AG08396 (cell line): ENCODE measurements at places on chromosomes 12 and 14.
A peak's percentile ranks its signal among the peaks of the same experiment; 100 is the strongest.

DNA sequence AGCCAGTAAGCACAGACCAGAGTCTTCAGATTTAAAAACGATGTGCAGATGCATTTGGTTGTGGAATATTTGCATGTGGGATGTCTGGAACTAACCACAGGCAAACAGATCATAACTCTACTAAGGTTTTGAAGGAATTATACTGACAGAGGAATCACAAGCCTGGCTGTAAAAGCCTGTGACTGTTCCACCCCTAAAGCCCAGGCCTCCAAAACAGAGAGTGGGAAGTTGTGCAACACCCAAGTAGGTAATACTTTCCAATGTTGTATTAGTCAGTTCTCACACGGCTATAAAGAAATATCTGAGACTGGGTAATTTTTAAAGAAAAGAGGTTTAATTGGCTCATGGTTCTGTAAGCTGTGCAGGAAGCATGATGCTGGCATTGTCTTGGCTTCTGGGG lies 68.1 kb upstream of the DCD start:
- DNase-seq, result no peak

GRCh38 chr12:128755566-128755965 lies 68.2 kb downstream of the SLC15A4 start:
- DNase-seq, result no peak

GRCh38 chr12:84689638-84690037 lies 223.0 kb downstream of the SLC6A15 start:
- DNase-seq, result no peak

DNA sequence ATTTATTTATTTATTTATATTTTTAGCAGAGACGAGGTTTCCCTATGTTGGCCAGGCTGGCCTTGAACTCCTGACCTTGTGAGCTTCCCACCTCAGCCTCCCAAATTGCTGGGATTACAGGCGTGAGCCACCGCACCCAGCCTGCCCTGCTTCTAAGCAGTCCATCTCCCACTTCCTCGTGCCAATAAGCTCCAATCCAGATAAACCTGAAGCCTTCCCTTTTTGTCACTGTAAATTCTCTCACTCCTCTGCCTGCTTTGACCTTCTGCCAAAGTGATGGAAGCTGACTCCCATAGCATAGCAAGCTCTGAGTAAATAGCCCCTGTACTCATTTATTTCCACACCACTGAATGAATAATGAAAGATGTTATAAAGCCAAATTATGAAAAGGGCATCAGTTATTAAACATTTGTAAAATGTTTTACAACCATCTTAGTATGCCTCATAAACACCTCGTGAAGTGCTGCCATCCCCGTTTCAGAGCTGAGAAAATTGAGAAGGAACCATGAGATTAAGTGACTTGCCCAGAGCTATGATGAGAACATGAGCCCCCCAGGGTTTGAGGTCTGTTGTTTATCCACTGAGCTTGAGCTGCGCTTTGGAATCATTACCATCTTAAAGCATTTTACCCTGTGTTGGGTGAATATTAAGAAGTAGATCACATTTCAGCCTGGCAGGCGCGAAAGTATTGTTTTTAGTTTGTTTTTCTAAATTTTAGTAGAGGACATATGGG lies 30.4 kb downstream of the MANSC1 start:
- DNase-seq, result no peak

DNA sequence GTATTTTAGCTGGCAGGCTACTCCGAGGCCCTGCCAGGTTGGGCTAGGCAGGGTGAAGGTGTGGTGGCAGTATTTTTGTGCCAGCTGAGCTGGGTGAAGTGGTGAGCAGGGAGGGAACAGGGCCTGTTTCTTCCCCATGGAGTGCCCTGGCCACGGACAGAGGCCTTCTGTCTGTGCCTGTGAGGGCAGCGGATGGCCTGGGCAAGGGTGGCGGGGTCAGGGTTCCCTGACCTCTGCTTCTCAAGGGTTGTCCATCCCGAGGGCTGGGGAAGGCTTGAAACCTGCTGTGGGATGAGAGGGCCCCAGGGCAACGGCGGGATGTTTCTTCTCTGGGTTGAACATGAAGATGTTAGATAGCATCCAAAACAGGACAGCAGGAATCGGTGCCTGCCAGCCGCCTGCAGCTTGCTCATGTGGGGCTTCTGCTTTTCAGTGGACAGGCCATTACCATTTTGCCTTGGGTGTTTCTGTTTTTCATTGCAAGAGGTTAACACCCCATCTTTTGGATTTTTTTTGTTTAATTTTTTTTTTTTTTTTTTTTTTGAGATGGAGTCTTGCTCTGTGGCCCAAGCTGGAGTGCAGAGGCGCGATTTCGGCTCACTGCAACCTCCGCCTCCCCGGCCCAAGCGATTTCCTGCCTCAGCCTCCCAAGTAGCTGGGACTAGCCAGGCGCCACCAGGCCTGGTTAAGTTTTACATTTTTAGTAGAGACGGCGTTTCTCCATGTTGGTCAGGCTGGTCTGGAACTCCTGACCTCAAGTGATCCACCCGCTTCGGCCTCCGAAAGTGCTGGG lies 3.3 kb downstream of the MTA1 start:
- DNase-seq, result no peak

GRCh38 chr14:67934087-67934486 lies 114.5 kb downstream of the RAD51B start:
- peak; percentile 65 for DNase-seq

DNA sequence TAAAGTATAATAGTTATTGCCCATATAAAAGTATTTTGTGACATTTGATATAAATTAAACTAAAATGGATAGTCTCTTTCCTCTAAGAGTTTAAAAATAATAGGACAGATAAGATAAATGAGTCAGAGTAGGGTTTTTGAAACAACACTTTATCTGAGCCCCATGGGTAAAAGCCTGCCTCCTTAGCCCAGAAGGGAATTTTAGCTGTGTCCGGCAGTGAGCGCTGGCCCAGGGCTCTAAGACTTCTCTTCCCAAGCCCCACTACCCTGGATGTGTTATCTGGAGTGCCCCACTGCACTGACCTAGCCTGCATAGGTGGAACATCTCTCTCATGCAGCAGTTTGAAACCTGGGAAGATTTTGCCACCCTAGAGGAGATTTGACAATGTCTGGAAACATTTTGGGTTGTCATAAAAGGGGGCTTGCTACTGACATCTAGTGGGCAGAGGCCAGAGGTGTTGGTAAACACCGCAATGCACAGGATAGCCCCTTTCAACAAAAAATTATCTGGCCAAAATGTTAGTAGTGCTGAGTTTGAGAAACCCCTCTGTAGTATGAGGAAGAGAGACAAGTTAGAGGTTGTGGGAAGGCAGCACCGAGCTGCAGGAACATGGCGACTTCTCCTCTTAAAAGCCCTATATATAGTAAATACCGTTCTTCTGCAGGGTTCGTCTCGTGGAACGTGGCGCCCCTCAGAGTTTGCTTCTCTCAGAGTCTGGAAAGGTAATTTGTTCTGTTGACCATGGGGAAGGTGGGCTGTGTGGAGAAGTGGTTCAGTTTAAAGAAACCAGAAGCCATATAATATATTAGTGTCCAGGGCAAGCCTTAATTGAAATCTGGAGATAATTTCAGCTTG lies 29.3 kb upstream of the ATF1 start:
- DNase-seq, result peak; percentile 17

DNA sequence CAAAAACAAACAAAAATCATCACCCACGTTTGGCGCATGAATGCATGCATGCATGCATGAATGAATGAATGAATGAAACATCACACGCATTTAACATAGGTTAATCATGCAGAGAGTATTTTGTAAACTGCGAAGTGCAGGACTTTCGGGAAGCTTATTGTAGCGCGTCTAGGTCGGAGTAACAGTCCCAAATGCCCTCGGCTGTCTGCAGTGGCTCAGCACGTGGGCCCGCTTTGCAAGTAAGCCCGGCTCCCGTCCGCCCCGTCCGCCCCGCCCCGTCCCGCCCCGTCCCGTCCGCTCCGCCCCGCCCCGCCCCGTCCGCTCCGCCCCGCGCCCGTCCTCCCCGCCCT lies 263 bp upstream of the IFT81 start:
- DNase-seq, result no peak

GRCh38 chr14:71591929-71592328 lies 340.3 kb upstream of the RGS6 start:
- DNase-seq, result peak; percentile 45

DNA sequence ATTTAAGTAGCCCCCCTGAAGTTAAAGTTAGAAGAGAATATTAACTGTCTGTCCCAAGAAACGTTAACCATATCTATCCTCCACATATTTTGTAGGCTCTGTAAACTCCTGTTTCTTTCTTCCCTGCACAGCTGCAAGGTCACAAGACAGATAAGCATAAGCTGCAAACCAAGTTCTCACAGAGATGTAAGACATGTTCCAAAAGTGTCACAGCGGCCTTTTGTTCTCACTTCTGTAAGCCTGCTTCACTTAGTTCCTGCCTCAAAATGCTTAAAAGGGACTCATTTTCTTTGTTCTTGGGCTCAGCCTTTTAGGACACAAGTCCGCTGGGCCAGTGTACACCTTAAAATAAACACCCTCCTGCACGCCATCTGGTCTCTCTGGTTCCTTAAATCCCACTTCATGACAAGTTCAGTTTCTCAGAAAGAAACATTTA lies 3.2 kb downstream of the RNASE1 start:
- DNase-seq, result no peak

DNA sequence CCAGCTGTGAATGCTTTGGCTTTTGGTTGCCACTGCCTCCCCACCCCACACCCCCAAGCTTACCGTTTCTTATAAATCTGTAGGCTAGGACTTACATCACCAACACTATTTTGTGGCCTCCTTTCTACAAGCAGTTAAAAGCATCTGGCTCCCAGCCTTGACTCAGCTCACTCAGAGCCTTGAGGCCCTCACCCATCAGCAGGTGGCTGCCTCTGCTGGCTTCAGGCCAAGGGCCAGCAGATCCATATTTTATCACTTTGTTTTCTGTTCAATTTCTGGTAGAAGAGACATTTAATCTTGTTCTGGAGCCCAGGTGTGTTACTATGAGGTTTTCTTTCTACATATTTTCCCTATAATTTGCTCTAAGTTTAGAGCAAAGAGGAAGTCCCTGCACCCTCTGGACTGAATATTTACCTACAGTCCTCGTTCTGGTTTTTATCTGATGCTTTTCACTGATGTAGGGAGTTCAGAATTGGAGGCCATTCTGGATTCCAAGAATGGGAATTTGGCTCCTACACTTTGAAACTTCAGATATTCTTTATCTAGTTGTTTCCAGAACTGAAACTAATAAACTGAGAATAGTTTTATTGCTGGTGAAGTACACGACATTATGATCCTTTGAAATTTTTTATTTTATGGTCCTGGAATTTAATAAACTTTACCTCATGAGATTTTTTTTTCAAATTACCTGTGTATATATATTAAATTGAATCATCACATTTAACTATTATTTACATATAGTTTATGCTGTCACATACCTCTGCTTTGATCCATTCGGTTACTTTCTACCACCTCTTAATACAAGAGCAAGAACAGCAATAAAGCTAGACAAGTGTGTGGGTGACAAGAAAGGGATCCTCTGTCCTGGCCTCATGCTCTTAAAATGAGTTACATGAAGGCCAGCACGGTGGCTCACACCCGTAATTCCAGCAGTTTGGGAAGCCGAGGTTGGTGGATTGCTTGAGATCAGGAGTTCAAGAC lies 22.2 kb downstream of the PLBD1 start:
- no peak for DNase-seq

DNA sequence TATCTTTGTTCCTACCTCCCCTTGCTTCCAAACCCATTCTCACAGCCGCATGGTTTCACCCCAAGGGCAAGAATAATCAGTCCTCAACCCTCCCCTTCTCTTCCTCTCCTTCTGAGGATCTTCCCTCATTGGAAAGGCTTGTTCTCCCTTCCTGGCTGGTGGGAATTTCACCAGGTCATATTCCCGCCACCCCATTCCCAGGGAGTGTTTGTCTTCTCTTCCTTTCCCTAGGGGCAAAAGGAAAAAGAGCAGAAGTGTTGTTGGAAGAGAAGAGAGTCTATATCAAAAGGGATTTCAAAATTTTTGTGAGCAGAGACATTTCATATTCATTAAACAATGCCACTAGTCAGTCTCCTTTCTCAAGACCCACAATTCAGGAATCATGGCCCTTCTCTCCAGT lies 176.9 kb downstream of the ANO2 start:
- no peak for DNase-seq

- DNase-seq, result no peak
Measured at GRCh38 chr12:76633415-76633814, 73.8 kb upstream of the OSBPL8 start.

GRCh38 chr14:59098377-59098776 lies 90.1 kb upstream of the DAAM1 start:
- peak; percentile 70 for DNase-seq

DNA sequence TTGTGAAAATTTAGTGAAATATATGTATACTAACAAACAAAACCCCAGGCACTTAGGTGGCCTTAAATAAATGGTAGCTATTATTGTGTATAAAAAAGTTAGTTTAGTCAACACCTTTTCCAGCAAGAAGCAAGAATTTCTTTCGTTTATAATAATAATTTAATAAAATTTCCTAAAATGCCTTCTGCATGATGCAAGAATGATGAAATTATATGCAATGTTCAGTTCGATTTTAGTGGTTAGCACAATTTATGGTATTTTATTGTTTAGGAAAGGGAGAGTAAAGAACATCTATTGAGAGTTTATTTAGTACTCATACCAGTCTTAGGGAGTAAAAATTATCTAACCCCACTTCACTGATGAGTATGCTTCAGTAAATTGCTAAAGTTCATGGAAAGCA lies 290.8 kb downstream of the APAF1 start:
- no peak for DNase-seq

DNA sequence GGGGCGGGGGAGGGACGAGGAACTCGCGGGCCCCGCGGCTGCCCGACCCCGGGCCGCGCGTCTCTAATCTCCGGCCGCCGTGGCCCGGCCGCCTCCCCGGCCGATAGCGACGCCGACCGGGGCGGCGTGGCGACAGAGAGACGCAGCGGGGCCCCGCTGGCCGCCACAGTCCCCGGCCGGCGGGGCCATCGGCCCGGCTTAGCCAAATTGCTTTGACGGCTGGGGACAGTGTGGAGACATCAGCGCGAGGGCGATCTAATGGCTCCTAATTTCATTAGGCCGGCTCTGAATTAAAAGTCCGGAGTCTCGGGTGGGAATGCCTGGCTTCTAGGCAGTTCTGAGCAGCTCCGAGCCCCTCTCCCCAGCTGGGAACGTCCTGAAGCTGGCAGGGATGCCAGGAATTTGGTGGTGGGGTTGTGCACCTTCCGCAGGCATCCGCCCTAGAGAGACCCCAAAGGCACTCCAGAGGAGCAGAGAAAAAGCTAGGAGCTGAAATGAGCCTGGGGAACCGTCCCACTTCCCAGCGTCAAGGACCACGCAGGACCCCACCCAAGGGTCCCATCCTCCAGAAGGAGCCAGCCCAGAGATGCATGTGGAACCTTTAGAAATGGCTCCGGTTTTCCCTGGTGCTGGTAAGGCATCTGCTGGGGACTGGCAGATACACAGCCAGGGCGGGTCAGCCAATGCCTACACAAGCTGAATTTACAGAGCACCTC lies 9.6 kb downstream of the TBX5 start:
- no peak for DNase-seq

GRCh38 chr12:88576866-88577265 lies 3.4 kb downstream of the KITLG start:
- DNase-seq, result no peak

GRCh38 chr12:103268831-103269514 lies 226.8 kb downstream of the C12orf42 start:
- DNase-seq, result no peak
